GM12891 (cell line): ENCODE measurements at places on chromosomes 3 and 15.

GRCh38 chr15:61126811-61127210 lies 102.3 kb downstream of the RORA start:
- no peak for DNase-seq

DNA sequence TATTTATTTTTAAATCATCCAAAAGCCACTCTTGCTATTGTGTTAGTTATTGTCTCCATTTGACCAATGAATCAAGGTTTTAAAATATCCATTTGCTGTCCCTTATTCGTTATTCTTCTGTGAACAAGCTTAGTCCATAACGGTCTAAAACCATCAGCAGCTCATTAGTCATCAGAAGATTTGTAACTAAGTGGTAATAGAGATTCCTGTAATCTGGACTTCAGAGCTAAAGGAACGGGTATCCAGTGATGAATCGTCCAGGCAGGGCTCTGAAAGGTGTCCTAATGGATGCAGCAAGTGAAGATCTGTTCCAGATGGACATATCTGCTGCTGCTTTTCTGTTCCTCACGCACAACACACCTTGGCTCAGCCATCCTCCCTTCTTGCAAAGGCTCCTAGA lies 362.7 kb upstream of the CFAP20DC start:
- no peak for DNase-seq

- DNase-seq = no peak
Measured at GRCh38 chr3:39067286-39067685, 15.5 kb downstream of the WDR48 start.

- no peak for DNase-seq
Measured at GRCh38 chr3:23288286-23288685, 85.2 kb downstream of the UBE2E2 start.

GRCh38 chr15:59570315-59570714 lies 41.3 kb upstream of the GCNT3 start:
- no peak for DNase-seq

DNA sequence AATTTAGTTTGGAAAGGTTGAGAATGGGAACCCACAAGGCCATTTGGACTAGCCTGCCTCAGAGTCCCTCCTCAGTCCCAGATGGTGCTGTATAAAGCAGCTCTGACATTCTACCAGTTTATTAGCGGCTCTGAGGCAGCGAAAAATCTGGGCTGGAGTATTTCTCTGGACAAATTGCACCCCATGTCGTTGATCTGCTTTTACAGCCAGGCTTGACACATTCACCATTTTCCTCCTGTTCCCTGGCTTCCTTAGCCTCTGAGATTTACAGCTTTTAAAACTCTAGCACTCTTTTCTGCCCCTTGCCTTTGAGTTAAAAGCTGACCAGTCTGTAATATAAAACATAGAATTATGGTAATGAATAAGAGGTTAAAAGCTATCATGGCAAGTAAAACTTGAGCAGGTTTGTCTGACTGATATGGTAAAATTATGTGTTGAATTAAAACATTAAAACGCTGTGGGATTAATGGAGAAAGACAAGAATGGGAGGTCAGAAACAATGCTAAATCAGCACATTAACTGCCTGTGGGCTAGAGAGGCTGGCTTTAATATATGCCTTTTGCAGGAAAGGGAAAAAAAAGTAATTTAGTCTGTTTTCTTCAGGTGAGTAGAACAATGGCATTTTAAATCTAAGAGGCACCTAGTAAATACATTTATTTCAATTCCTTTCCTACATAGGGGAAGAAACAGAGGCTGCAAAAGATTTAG lies 131.2 kb downstream of the MCTP2 start:
- DNase-seq = no peak

DNA sequence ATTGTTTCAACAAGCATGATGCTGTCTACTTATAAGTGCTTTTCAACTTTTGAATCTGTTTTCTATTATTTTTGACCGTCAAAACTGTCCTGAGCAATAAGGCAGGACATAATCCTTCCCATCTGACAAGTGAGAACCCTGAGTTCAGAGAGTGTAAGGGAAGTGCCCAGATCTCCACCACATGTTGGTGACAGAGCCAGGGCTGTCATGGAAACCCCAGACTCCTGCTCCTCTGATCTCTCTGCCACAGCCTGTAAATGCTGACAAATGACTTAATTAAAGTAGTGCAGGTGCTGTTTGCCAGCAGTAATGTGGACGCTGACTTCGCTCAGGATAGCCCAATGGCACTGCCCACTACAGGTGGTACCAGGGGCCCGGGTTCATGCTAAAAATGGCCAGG lies 40.3 kb downstream of the SPSB4 start:
- no peak for DNase-seq

- DNase-seq = no peak
Measured at GRCh38 chr3:124203292-124203691, 211.4 kb upstream of the ROPN1 start.

GRCh38 chr3:182244222-182244971 lies 532.7 kb downstream of the SOX2 start:
- no peak for DNase-seq

DNA sequence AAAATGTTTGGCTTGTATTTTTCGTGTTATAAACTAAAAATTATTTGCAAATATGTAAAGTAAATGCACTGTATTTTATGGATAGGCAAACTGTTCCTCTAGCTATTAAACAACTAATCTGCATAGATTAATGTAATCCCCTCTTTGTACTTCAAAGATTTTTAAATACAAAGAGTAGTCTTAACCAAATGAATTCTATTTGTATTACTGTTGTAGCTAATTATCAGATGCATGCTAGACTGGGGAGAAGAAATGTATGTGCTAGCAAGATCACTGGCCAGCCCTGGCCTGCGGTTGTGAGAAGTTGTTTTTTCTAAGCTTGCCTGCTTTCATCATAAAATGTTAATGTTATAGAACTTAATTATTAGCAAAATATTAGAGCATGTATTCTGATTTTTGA lies 92.6 kb downstream of the STT3B start:
- no peak for DNase-seq

GRCh38 chr3:89182056-89182455 lies 74.6 kb downstream of the EPHA3 start:
- no peak for DNase-seq

DNA sequence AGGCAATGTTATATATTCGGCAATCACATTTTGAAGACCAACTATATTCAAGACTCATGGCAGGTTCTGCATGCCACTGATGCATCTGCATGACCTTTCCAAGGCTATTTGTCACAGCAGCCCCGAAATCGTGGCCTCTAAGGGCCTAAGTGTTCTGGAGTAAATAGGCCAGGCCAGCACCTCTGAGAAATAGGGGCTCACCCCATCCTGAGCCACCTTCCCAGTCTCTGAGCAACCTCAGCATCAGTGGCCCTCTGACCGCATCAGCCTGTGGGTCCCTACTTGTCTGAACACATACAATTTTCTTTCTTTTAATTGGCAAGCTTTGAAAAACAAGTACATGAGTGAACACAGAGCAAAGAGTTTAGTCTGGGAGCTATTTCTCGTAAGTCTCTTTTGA lies 45.9 kb upstream of the THBS1 start:
- no peak for DNase-seq

GRCh38 chr3:9514956-9515355 lies 38.7 kb downstream of the LHFPL4 start:
- no peak for DNase-seq

GRCh38 chr15:64635499-64636495 lies 139.6 kb downstream of the RBPMS2 start:
- DNase-seq = no peak

GRCh38 chr15:78618490-78618934 lies 2.3 kb downstream of the CHRNA3 start:
- peak; percentile 67 for DNase-seq

- no peak for DNase-seq
Measured at GRCh38 chr15:58432401-58432800, 610 bp downstream of the LIPC start.

DNA sequence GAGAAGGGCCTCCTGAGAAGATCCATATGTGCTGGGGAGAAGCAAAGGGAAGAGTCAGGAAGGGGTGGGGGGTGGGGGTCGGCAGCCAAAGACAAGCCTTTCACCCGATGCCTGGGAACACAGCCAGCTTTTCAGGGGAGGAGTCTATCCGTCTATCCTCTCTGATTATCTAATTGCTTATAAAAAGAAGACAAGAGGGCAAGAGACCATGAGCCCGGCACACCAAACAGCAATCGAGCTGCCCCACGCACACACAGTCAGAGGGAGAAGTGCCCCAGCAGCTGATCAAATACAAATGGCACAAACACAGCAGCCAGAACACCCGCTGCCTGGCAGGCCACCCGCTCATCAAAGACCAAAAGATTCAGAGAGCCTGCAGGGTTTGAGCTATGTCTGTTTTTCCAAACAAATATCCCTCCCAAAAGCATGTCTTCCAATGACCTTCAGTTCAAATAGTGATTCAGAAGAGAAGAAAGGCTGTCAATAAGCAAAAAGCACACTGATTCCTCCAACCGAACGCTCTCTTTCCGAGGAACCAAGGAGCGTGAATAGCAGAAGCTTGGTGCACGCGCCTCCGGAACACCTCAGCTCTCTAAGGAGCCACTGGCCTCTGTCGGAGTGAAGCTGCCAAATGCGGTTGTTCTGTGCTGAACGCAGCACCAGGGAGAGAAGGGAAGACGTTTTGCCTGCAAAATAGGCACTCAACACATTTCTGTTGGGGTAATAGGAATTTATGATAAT lies 419.2 kb downstream of the OCA2 start:
- no peak for DNase-seq

DNA sequence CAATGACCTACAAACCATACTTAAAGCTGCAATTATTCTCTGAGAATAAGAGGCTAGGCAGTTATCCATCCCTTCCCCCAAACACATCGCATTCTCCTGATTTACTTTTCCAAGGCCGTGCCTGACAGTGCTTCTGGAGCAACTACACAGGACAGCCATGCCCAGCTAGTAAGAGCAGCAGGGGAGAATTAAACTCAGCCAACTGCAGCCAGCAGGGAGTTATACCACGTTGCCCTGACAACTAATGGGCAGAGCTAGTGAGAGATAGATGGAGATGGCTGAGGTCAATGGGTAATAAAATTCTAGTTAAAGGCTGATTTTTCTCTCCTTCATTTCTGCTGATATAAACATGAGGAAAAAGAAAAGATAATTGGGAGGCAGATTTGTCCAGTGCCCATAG lies 193.8 kb upstream of the PPP2R3A start:
- no peak for DNase-seq

DNA sequence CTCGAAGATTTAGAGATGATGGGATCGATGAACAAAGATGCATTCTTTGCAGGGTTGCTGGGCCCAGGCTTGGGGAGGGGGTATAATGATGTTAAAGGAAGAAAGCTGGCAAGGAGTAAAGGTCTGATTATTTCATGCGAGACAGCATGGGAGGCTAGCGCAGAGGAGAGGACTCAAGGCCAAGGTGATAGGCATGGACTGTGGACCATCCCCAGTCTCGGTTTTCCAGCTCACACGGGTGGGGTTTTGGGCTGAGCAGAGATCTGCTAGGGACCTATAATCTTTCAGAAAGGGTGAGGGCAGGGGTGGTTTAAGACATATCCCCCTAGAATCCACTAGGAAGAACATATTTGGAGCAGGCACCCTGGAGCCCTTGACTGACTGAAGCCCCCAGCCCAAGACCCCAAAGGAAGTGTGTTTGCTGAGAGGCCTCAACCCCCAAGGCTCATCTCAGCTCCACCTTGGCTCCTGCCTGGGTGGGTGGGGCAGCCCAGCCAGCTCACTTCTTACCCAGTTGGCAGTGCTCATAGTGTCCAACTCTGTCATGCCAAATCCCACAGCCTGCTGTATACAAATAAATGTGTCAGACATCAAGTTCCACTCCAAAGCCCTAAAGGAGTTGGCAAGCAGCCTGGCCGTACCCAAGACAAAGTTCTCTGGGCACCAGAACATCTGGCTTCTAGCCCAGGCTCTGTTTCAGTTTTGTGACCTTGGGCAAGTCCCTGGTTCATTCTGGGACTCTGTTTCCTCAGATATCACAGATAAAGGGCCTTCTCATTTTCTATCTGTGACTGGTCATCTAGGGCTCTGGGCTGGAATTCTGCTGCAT lies 17.9 kb downstream of the ACSBG1 start:
- DNase-seq = no peak

DNA sequence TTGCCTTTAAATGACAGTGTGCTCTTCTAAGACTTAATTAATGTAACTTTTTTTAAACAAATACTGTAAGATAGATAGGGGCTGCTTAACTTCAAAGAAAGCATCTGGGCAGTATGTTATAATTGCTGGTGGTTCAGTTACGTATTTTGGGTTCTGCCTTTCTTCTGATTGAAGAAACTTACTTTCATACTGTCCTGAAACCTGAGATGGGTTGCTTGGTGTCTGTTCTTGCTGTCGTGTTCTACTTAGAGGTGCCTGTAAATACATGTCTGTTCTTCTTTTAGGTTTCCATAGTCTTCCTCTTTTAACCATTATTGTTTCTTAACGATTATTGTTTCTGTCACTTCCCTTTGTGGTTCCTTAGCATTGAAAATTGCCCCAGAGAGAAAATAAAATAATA lies 297.7 kb upstream of the CHRM5 start:
- no peak for DNase-seq

DNA sequence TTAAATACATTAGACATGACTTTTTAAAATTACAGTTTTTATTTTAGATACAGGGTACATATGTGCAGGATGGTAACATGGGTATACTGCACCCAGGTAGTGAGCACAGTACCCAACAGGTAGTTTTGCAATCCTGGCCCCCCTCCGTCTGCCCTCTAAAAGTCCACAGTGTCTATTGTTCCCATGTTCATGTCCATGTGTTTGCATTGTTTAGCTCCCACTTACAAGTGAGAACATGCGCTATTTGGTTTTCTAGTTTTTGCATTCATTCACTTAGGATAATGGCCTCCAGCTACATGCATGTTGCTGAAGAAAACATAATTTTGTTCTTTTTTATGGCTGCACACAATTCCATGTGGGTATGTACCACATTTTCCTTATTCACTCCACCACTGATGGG lies 23.8 kb downstream of the C3orf70 start:
- DNase-seq = no peak

GRCh38 chr15:25568751-25569150 lies 129.9 kb upstream of the UBE3A start:
- DNase-seq = no peak

- no peak for DNase-seq
Measured at GRCh38 chr15:53527996-53528395, 231.5 kb downstream of the WDR72 start.

DNA sequence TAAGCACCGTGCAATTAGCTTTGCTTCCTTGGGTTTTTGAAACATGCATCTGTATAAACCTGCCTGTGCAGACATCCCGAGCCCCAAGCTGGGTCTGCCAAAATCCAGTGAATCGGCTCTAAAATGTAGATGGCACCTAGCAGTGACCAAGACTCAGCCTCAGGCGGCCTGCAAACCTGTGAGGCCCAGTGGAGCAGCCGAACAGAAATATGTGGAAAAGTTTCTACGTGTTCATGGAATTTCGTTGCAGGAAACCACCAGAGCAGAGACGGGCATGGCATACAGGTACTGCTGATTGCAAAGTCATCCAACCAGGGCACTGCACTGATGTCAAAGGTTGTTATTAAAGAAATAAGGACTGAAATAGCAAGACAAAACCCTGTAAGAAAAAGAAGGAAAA lies 22.8 kb downstream of the KCNAB1 start:
- DNase-seq = no peak

- no peak for DNase-seq
Measured at GRCh38 chr3:74636981-74637380, 22.5 kb upstream of the CNTN3 start.
